ENCODE measurements at places on chromosomes 2 and 18.

DNA sequence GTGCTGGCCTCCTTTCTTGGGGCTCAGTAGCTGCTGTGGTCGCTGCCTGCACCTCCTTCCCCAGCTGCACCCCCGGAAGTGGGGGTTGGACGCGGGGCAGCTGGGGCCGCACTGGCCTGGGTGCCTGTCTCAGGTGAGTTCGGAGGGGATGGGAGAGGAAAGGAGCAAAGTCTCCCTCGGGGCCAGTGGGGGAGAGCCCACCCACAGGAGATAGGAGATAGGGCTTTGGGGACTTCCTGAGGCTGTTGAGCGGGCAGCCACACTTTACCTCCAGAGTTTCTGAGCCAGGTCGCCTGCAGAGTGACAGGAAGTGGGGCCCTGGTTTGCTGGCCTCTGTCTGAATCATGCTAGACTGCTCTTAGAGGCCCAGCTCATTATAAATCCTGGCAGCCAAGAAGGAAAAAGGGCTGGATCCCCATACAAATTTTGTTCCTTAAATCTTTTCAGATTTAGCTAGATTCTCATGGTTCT is 8.1 kb downstream of the MBP start:
- DNase-seq, result peak; percentile 64

GRCh38 chr2:16125614-16126516 is 185.5 kb downstream of the MYCN start:
- DNase-seq, result no peak

DNA sequence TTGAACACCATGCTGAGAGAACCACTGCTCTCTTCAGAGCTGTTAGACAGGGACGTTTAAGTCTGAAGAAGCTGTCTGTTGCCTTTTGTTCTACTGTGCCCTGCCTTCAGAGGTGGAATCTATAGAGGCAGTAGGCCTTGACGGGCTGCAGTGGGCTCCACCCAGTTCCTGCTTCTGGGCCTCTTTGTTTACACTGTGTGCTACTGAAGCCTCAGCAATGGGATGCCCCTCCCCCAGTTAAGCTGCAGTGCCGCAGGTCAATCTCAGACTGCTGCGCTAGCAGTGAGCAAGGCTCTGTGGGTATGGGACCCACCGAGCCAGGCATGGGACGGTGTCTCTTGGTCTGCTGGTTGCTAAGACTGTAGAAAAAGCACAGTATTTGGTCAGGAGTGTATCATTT is 162.3 kb upstream of the NXPH2 start:
- DNase-seq, result no peak

- no peak for DNase-seq
These were observed 154.0 kb downstream of the PMAIP1 start for GRCh38 chr18:60053747-60054304.

GRCh38 chr2:217017456-217018252 is 157.8 kb upstream of the TNP1 start:
- DNase-seq, result no peak

DNA sequence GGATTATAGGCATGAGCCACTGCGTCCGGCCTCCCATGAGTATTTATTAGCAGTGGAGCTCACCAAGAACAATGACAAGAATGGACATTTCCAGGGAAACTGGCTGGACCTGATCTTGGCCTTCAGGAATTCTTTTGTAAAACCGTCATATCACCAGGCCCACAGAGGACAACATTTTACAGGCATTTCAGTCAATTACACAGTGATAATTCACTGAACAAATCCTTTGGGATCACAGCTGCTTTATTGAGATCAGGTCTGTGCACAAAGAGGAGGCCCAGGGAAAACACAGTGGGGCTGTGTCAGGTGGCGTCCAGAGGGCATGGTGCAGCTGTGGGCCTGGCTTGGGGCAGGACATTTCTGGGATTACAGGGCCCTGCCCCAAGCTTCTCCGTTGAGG is 30.1 kb upstream of the GTF2A1L start:
- DNase-seq, result no peak

DNA sequence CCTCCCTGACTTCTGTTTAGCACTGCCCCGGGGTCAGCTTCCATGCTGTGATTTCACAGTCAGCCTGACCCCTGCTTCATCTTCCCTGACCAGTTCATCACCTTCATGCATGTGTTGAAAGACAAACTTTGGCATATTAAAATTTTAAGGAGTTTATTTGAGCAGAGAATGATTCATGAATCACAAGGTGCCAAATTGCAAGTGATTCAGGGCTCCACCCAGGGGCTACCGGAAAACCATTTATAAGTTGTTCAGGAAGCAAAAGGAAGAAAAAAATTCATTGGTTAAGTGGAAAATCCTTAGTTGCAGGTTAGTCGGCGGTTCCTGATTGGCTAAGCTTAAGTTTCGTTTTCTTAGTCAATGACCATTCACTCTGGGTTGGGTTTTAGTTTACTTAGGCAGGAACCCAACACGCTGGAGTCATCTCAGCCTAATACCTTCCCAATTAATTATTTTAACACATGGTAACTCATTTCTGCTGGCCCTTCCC is 10.6 kb downstream of the IL1F10 start:
- DNase-seq, result no peak

GRCh38 chr2:74526649-74527230 is 709 bp upstream of the DQX1 start:
- no peak for DNase-seq

DNA sequence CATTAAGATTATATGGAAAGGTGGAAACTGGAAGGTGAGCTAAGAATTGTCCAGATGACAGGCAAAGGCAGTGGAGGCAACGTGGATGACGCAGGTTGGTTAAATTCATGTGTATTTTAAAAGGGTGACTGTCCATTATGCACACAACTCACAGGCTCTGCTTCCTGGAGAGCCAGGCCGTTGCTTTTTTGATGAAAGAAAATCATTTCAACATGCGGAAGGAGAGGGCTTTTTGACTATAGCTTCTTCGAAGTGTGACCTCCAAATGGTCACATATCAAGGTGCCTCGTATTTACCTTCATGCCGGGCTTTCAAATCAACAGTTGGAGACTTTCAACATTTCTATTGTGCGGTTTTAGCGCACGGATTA is 126.7 kb downstream of the MYCN start:
- DNase-seq, result no peak

DNA sequence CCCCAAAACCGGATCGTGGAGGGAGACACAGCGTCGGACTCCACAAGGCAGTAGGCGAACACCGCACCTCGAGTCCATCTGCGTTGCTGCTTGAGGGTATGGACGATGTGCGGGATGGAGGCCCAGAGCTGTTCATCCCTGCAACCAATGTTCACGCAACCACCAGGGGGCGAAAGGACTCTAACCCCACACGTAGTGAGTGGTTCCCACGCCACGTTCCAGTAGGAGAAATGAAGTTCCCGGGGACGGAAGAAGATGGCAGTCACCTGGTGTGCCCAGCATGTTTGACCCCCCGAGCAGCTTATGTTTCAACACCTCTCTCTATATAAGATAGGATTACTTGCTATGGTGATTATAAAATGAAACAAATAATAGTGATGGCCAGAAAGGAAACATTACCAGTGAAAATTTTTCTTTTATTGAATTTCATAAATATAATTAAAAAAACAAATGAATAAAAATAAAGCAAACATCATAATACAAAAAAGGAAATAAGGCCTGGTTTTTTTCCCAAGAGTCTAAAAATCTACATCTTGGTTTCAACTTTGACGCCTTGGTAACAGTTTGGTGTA is 184.3 kb downstream of the SH3BP4 start:
- no peak for DNase-seq

DNA sequence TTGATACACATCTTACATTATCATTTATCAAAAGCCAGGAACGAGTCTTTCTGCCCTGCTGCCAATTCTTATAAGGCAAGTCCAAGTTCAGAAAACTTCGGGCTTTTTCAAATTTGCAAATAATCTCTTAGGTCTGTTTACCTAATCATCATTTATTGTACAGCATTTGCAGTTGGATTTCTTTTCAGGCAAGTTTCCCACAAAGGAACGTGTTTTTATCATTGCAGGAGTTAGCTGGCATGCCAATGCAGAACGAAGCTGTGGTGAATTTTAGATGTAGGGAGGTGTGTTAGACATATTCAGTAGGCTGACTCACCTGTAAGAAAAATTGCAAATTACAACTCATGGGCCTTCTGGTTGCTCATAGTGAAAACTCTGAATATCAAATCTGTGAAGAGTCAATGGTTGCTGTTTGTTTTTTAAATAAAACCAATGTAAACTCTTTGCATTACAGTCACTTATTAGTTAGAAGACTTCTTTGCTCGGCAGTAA is 209.6 kb downstream of the SRBD1 start:
- no peak for DNase-seq

GRCh38 chr2:46548103-46548486 is 68.7 kb downstream of the TMEM247 start:
- peak; percentile 36 for DNase-seq

DNA sequence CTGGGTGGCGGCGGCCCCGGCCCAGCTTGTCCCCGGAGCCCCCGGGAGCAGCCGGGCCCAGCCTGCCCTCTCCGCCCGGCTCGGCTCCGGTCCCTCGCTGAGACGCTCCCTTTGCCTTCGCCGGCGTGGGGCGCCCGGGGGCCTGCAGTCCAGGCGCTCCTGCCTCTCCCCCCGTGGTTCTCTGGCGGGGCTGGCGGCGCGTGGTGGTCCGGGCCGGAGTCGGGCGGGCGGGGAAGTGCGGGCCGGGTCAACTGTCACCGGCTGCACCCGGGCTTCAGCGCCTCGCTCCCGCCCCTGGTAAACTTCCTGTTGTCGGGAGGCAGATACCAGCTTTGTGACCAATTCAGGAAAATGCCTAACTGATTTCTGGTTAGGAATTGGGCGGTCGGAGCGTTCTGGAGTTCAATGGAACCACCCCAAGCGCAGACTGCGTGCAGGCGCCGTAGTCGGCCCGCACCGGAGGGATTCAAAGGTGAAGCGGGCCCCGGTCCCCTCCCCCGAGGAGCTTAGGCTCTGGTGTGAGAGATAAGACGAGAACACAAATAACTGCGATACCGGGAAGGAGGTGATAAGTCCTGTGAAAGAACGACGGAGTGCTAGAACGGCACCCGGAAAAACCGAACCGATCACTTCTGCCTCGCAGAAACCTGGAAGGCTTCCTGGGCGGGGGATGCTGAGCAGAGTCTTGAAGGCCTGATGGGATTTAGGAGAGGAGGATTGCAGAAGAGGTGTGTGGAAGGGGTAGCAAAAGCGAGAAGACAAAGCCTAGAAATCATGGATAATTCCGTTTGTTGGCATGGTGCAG is 891 bp downstream of the CAB39 start:
- peak; percentile 24 for DNase-seq

DNA sequence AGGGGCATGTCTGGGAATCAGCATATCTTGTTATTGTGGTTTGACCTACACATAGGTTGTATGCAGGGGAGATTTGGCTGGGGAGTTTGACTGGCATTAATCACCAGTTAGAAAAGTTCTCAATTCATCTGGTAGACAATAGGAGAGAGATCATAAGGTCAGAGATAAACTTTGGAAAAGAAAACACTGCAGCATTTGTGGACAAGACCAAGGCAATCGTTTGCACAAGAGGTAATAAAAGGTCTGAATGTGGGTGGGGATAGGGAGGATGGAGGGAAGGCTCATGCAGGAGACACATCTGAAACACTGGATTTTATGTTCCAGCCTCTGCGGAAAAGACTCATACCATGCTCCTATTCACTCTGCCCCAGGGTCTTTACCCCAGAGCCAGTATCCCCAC is 136.9 kb downstream of the MAIP1 start:
- DNase-seq, result no peak

DNA sequence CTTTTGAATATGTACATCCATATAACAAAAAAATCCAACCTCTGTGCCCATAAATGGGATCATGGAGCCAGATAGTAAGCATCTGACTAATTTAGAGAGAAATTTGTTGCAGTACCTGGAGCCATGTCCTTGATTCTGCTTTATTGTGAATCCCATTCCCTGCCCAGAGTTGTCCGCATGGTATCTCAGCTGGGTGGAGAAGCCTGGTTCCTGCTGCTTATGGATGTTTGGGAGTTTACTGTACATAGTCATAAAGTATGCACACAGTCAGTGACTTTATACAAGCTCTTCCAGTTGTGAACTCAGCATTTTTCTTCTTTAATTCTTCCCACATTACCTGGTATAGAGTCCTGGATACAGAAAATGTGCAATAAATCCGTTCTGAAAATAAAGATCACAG is 346.0 kb downstream of the FIGN start:
- DNase-seq, result no peak

GRCh38 chr2:232133078-232133477 is 171.6 kb downstream of the DIS3L2 start:
- DNase-seq, result no peak

DNA sequence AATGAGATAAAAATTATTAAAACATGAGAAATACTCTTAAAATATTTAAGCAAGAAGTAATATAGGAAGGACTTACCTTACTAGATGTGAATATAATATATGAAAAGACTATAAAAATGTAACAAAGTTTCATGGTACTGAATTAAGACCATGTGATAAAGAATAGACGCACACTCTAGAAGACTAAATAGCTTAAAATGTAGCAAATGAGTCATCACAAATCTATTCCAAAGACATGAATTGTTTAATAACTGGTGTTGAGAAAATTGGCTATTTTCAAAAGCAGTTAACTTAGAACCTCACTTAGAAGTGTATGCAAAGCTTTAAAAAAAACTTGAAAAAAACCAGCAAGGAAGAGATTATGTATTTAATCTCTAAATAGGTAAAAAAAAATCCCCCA is 64.1 kb downstream of the POLE4 start:
- DNase-seq, result no peak

DNA sequence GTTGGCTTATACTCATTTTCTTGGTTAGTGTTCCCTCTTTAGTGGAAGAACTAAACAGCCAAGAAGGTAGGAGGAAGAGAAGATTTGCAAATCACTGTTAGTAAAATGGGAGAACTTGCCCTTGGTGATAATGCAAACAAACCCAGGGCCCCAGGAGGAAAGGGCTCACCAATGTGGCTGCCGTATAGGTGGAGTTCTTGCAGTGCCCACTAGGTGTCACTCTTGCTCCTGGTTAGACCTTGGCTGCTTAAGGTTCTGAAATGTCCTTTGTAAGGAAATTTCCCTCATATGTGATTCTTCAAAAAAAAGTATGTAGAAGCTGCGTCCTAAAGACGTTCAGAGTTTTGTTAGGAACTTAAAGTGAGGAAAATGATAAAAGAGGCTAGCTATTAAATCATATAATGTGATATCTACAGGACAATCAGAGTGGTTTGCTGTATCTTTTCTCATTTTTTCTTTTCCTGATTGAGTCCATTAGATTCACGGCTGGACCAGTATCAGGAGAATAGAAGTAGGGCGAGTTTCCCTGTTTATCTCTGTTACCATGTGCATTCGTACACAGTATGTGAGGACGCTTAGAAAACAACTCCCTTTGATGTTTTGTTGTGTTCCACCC is 48.6 kb downstream of the RPIA start:
- peak; percentile 75 for DNase-seq

- no peak for DNase-seq
These were observed 882.5 kb downstream of the SLC4A3 start for GRCh38 chr2:220509966-220510365.

Data from CD4-positive, alpha-beta T cell treated with Interferon alpha-2 for 1 hour (primary cell).